Activated T-cell treated with anti-CD3 and anti-CD28 coated beads, Interleukin-2, amount 50 U/mL, for 72 hours (primary cell): ENCODE measurements at places on chromosomes 12 and 14.
A peak's percentile ranks its signal among the peaks of the same experiment; 100 is the strongest.

GRCh38 chr12:75786070-75786469, 245.5 kb downstream of the PHLDA1 start:
- no peak overlapping the region for H3K4me3 ChIP-seq
- no peaks in the 10 kb centered on the region for H3K36me3 ChIP-seq
- DNase-seq, result no peak
- H3K27ac ChIP-seq, result no peak overlapping the region

- no peak overlapping the region for H3K27ac ChIP-seq
- H3K4me1 ChIP-seq, result peaks cover 10% of the 10 kb centered on the region
- no peak overlapping the region for H3K4me3 ChIP-seq
- H3K27me3 ChIP-seq, result peaks cover 38% of the 10 kb centered on the region
- DNase-seq, result no peak
- H3K36me3 ChIP-seq, result no peaks in the 10 kb centered on the region
Measured at GRCh38 chr14:54651649-54652048, 84.7 kb downstream of the SAMD4A start.

GRCh38 chr12:94405413-94406116, 54.1 kb downstream of the CEP83 start:
- peak overlapping the region; percentile 55 for H3K4me3 ChIP-seq
- H3K27ac ChIP-seq, result no peak overlapping the region
- peaks cover 8% of the 10 kb centered on the region for H3K36me3 ChIP-seq
- no peaks in the 10 kb centered on the region for H3K27me3 ChIP-seq
- no peak for DNase-seq

DNA sequence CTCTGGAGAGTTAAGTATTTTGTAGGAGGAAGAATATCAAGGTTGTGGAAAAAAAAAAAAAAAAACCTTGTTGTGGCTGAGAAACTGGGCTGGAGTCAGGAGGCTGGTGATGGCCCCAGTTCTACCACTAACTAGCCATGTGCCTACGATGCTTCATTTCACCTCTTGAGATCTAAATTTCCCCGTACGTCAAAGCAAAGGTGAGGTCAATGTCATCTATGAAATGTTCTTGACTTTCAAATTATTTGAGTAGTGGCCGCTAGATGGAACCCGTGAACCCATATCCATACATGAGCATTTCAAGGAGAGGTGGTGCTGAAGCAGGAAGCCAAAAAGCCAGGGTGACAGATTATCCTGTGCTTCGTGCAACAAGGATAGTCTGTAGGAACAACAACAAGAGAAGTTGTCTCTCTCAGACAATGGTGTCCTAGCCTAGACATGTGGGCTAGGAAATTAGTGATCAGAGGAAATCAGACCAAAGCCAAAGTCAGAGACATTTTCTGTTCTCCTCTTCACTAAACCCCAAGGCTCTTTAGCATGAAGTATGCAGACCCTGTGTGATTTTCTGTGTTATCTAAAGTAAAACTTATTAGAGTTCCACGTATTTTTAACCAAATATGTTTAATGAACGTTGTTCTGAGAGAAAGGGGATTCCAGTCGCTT, 95.5 kb upstream of the ETV6 start:
- H3K4me3 ChIP-seq, result peak overlapping the region; percentile 18
- H3K27me3 ChIP-seq, result peaks cover 6% of the 10 kb centered on the region
- peak overlapping the region; percentile 63 for H3K27ac ChIP-seq
- peak; percentile 64 for DNase-seq
- no peaks in the 10 kb centered on the region for H3K36me3 ChIP-seq

GRCh38 chr12:56046027-56046780, 4.5 kb downstream of the RPS26 start:
- peak overlapping the region; percentile 25 for H3K27ac ChIP-seq
- peaks cover 40% of the 10 kb centered on the region for H3K4me1 ChIP-seq
- peaks cover 8% of the 10 kb centered on the region for H3K36me3 ChIP-seq
- DNase-seq, result no peak
